GM12891 (cell line): ENCODE measurements at places on chromosomes 12 and 14.

DNA sequence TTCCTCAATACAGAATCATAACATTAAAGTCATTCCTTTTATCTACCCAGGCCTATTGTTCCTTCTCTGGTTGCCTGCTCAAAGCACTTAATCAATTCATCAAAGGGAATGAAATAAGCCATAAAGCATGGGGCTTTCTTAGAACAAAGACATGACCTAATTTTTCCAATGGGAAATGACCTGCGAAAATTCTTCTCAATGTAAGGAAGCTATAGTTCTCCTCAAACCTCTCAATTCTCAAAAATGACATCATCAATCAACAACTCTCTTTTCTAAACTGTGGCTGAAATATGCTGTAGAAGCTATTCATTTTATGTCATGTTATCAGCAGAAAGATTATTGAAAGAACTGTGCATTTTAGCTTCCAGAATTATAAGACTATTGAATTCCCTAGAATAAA is 116.0 kb upstream of the PTPRR start:
- no peak for DNase-seq

GRCh38 chr12:113135178-113136127 is at the start of gene RASAL1:
RASAL1 (minus strand) TSS chr12:113135761; CDS start chr12:113135462, 299 bp downstream.
- peak; percentile 81 for DNase-seq

- no peak for DNase-seq
Observed at GRCh38 chr12:68129979-68130378, 29.6 kb downstream of the IFNG start.

- no peak for DNase-seq
Observed at GRCh38 chr14:65110525-65110924, 8.2 kb upstream of the MAX start.

- no peak for DNase-seq
Observed at GRCh38 chr14:93544212-93544611, 113.5 kb downstream of the UNC79 start.

- no peak for DNase-seq
Observed at GRCh38 chr12:40152783-40153383, 47.0 kb upstream of the SLC2A13 start.

DNA sequence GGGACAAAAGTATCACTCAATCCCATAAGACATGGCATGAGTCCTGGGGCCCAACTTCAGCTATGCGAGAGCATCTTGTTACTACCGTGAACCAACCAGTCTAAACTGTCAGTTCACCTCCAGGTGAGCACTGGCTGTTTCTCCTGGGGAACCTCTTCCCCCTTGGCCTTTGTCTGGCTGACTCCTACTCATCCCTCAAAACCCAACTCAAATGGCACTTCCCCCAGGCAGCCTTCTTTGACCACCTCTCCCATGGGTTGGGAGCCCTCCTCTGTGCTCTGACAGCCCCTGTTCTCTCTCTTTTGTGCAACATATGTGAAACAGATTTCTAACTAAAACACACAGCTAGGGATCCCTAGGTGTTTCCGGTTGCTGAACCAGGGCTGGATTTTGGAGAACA is 37.7 kb downstream of the FOXN4 start:
- no peak for DNase-seq

GRCh38 chr14:82905762-82906161 is 1372.1 kb upstream of the SEL1L start:
- DNase-seq, result no peak

DNA sequence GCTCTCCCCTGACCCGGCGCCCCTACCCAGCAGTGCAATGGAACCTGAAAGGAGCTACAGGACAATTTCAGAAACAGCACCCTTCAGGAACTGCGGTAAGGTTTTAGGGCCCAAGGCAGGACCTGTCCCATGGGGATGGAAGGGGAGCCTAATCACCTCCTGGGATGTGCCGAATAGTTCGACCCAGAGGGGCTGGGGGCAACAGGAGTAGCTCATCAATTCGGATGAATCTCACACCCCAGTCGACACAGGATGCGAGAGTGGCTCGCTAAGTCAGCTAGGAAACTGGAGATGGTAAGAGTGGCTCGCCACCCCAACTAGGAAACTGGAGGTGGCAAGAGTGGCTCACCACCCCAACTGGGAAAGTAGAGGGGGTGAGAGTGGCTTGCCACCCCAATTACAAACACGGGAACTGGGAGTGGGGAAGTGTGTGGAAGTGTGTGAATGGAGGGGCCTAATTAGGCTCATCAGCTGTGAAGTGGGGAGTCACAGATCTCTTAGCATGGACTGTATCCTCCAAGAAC is 57.1 kb downstream of the DHRS2 start:
- no peak for DNase-seq

DNA sequence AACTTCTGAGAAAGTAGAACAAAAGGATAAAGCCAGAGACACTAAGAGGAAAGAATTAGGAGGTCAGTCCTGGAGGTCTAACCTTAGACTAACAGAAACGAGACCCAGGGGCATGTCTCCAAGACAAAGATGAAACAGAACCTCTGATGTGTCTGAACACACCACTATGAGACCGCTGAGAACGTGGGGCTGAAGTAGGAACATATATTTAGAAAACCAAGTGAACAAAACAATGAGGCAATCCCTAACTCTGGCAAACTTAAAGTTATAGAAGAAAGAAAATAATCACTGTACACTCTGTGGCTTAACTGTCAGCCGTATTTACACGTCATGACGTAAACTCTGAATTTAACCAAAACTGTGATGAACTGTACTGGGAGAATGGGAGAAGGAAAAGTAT is 17.9 kb downstream of the KCTD10 start:
- DNase-seq, result no peak

DNA sequence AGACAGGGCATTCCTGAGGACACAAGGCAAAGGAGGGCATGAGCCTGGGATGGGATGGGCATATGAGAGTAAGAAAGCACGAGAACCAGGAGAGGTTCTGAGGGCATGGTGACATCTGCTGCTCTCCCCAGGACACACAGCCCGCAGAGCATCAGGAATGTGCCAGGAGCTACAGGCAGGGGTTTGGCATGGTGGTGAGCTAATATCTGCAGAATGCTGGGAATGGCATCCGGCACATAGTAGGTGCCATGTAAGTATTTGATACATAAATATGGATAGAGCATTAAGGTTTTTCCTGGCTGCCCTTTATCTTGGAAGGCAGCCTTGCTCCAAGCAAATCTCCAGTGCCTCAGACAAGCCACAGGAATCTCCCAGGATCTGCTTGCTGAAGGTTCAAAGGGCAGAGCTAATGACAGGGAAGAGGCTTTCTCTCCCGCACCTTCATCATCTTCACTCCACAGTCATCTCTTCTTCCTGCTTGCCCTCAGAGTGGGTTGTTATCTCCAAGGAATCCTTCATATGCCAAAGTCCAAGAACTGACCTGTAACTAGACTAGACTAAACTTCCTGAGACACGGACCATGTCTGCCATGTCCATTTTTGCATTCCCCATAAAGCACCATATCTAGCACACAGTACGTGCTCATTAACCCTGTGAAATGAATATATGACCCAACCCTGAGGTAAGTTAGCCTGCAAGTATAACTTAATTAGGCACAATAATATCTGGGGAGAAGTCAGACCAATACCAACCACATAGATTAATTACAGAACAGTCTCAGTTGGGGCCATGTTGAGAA is 62.0 kb upstream of the SCN8A start:
- DNase-seq, result no peak

- no peak for DNase-seq
Observed at GRCh38 chr14:103496776-103497175, 25.9 kb downstream of the CKB start.

DNA sequence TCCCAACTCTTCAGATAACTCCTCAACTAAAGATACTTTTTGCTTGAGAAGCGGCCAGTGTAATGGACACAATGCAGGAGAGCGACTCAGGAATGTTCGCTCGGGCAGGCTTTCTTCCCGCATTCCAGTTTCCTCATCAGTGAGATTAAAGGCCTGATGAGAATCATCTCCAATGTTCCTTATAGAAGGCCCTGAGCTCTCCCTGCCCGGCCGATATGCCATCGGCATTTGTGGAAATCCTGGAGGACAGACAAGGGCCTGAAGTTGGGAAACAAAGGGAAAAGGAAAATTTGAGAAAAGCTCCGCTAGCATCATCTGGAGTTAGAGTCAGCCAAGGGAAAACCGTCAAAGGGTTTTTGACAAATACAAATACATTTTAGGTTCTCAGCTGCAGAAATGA is 38.0 kb upstream of the FOXN3 start:
- DNase-seq, result no peak

GRCh38 chr12:76876696-76877229 is 2.1 kb downstream of the CSRP2 start:
- no peak for DNase-seq
